ENCODE measurements at places on chromosomes 1 and 21. TPM values are rescaled to one million over a fixed set of nuclear protein-coding genes. Genes with fewer than 3 reads are reported as not detected.

The CYP4Z1 gene
- under 0.01 TPM for total RNA-seq

The C1QA gene
- total RNA-seq, result not detected

The AMY1C gene
- not detected for total RNA-seq

The DSTYK gene
- total RNA-seq, result 23.8 TPM

The RUNX1 gene
- 162 TPM for total RNA-seq

The SETSIP gene
- 0.26 TPM for total RNA-seq

The RPS27 gene
- 1,523 TPM for total RNA-seq

The AQP10 gene
- 0.13 TPM for total RNA-seq

The RAB42 gene
- total RNA-seq, result 10.1 TPM

The MFSD2A gene
- total RNA-seq, result 2.1 TPM

The GBP7 gene
- total RNA-seq, result not detected

The NAXE gene
- 52.4 TPM for total RNA-seq

The AZIN2 gene
- 2.1 TPM for total RNA-seq

The TMOD4 gene
- 0.52 TPM for total RNA-seq

The BRWD1 gene
- 70.6 TPM for total RNA-seq

The IRF6 gene
- total RNA-seq, result 0.43 TPM

The H3-3A gene
- 171 TPM for total RNA-seq

The GPX7 gene
- 56.1 TPM for total RNA-seq

The PCP4L1 gene
- total RNA-seq, result not detected

Data from articular chondrocyte of knee joint (primary cell).